Right renal pelvis (tissue), 4 donors: ENCODE measurements at places on chromosomes 5 and 9. TPM values are rescaled to one million over a fixed set of nuclear protein-coding genes. Genes with fewer than 3 reads are reported as not detected.

GRCh38 chr9:117809751-117810150 lies 105.5 kb downstream of the TLR4 start:
- DNase-seq: no peak

GRCh38 chr5:139246394-139246793 lies 47.1 kb upstream of the MATR3 start:
- no peak for DNase-seq

- DNase-seq: no peak
These were observed 41.4 kb downstream of the GLIS3 start for GRCh38 chr9:4258320-4259090.

GRCh38 chr5:372996-373709 lies 51.6 kb downstream of the AHRR start:
- no peak for DNase-seq

Gene PCDH12
- 15.6 TPM for polyA plus RNA-seq
